ENCODE measurements at places on chromosomes 2 and 18. TPM values are rescaled to one million over a fixed set of nuclear protein-coding genes. Genes with fewer than 3 reads are reported as not detected.

DNA sequence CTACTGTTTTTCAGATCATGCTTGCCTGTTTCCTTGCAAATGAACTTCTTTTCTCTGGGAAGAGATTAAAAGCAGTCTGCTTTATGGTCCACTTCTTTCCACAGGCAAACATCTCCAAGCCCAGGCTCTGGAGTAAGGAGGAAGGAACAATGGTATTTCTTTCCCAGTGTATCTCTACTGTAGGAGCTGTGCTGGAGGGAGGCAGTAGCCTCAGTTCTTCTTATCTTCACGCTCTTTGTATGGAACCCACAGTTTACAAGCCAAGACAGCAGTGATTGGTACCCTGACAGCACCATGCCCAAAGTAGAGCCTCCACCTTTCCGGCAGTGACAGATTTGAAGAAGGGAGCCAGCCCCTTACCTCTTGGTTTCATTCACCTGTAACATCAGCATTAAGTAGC, 35.2 kb downstream of the SPOPL start:
- H3K4me1 ChIP-seq = no peaks in the 10 kb centered on the region
- no peak overlapping the region for H3K27ac ChIP-seq
- DNase-seq = no peak
- H3K4me3 ChIP-seq = no peak overlapping the region
- peaks cover 9% of the 10 kb centered on the region for H3K36me3 ChIP-seq

GRCh38 chr2:234788381-234788780, 163.4 kb upstream of the SH3BP4 start:
- DNase-seq = no peak
- no peak overlapping the region for H3K4me3 ChIP-seq
- H3K36me3 ChIP-seq = no peaks in the 10 kb centered on the region
- no peaks in the 10 kb centered on the region for H3K27me3 ChIP-seq
- H3K4me1 ChIP-seq = no peaks in the 10 kb centered on the region
- no peak overlapping the region for H3K27ac ChIP-seq

Gene TANC1
- total RNA-seq = 78.4 TPM

Gene MALT1
- total RNA-seq = 10.7 TPM

DNA sequence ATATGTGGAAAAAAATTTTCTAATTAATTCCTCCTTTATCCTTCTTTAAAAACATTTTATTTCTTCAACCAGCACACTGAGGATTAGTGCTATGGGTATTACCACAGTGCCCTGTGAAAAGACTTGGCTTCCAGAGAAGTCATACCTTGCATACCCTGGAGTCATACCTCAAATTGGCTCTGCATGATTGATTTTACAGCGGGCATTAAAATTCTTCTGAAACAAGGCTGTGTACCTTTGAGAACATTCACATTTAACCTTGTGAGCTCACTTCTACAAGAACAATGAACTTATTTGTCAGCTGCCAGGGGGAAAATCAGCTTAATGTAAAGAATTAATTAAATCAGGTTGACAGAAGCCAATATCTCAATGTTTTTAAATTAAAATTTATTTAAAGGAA, 44.6 kb downstream of the SLC35F5 start:
- H3K4me1 ChIP-seq = no peaks in the 10 kb centered on the region
- H3K27me3 ChIP-seq = no peaks in the 10 kb centered on the region
- peaks cover 7% of the 10 kb centered on the region for H3K36me3 ChIP-seq
- DNase-seq = no peak
- H3K4me3 ChIP-seq = no peak overlapping the region

Gene EVA1A
- total RNA-seq = 1.3 TPM

- H3K27me3 ChIP-seq = no peaks in the 10 kb centered on the region
- DNase-seq = no peak
These were observed 84.4 kb downstream of the EIPR1 start for GRCh38 chr2:3293221-3293620.

Gene HTRA2
- 24.7 TPM for total RNA-seq

- no peaks in the 10 kb centered on the region for H3K4me1 ChIP-seq
- no peaks in the 10 kb centered on the region for H3K27me3 ChIP-seq
- H3K27ac ChIP-seq = no peak overlapping the region
These were observed 66.5 kb downstream of the EPG5 start for GRCh38 chr18:45900623-45901022.

DNA sequence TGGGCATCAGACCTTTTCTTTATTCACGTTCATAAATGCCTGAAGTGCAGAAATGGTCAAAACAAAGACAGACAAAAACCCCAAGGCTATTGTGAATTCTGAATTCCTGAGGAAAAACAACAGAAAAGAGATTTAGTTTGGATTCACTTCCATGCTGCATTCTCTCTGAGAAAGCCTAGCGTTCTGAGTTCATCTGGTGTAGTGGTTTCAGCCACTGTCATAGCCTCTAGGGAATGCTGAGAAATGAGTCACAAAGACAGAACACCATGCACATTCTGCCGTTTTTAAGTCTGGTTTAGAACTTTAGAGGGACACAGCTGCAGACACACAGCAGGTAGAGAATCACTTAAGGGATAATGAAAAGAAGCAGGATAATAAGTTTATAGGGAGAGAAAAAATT, 93.8 kb downstream of the LRP1B start:
- no peak for DNase-seq
- no peaks in the 10 kb centered on the region for H3K4me1 ChIP-seq
- no peak overlapping the region for H3K27ac ChIP-seq

DNA sequence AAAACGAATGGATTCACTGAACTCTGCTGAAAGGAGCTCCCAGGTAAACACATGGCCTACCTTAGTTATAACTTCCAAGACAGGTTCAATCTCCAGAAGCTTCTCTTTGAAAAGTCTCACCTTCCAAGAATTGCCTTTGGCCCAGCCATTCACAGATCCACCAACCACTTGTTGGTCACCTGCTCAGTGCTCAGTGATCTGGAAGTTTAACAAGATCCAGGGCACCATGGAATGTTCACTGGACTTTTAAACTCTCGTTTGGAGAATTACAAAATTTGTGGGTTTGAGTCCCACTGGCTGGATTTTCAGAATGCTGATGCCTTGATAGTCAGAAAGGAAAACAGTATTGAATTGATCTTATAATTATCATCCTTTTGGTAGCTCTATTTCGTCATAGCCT, 9.4 kb downstream of the GPR39 start:
- H3K4me3 ChIP-seq = no peak overlapping the region
- H3K27ac ChIP-seq = no peak overlapping the region
- H3K4me1 ChIP-seq = no peaks in the 10 kb centered on the region
- H3K27me3 ChIP-seq = peaks cover 6% of the 10 kb centered on the region
- no peaks in the 10 kb centered on the region for H3K36me3 ChIP-seq

- no peak overlapping the region for H3K27ac ChIP-seq
- no peak for DNase-seq
- no peaks in the 10 kb centered on the region for H3K27me3 ChIP-seq
- no peaks in the 10 kb centered on the region for H3K36me3 ChIP-seq
- H3K4me3 ChIP-seq = no peak overlapping the region
These were observed 9.8 kb downstream of the ARHGAP25 start for GRCh38 chr2:68744366-68744912.

Gene RAPGEF4
- 7.1 TPM for total RNA-seq

Data from heart left ventricle (tissue), 16 donors.